Sigmoid colon (tissue), 7 donors: ENCODE measurements at places on chromosomes 2 and 18. TPM values are rescaled to one million over a fixed set of nuclear protein-coding genes. Genes with fewer than 3 reads are reported as not detected.

The KLHL14 gene
- 0.83 TPM for total RNA-seq

GRCh38 chr18:12711446-12711845 is 8.6 kb downstream of the PSMG2 start:
- no peak for DNase-seq

DNA sequence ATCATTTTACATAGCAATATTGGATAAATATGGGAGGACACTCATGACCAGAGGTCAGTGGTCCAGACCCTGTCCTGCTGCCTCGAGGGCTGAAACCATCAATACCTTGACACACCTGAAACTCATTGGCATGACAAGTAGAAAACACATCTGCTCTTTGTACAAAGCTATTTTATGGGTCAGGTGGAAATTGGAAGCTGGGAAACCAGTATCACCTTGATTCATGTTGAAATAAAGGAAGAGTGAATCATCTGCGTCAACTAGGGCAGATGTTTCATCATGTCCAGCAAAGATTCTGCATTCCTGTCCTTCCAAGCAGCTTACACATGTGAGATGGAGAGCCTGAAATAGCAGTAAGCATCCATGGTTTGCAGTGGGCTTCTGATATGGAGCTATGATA is 80.0 kb upstream of the ERBB4 start:
- DNase-seq = no peak

DNA sequence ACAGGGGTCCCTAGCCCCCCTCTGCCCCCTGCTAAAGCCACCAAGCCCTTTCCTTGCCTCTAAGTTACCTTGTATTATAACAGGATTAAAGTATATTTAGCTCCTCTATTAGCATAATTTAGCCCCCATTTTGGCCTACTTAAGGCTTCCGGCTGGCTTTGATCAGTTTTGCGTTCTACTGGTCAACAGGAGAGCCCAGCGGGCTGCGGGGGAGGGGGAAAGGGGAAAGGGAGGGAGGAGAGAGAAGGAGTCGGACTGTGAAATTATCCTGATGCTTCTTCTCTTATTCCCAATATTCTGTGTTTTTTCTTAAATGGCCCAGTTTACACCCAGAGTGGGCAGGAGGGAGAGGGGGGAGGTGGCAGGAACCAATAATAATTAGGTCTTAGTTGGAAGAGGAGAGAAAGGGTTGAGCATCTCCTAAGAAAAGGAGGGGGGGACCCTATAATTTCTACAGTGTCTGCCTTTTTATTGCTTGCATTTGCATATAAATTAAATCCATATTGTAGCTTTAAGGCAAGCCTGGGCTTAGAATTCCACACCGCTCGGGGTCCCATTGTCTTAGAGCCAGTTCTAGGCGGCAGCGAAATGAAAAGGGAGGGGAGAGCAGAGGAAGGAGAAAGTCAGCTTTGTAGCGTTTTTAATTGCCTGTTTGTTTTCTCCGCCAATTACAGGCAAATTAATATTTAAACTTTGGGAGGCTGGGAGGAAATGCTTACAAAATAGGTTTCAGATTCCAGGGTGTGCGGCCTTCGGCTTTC is 39.6 kb downstream of the EN1 start:
- DNase-seq = no peak

GRCh38 chr2:201130524-201131186 is 14.7 kb downstream of the CFLAR start:
- no peak for DNase-seq

- peak; percentile 29 for DNase-seq
Observed at GRCh38 chr2:30741576-30741975, 65.7 kb downstream of the CAPN13 start.
